ENCODE measurements at places on chromosomes 13 and 19.

DNA sequence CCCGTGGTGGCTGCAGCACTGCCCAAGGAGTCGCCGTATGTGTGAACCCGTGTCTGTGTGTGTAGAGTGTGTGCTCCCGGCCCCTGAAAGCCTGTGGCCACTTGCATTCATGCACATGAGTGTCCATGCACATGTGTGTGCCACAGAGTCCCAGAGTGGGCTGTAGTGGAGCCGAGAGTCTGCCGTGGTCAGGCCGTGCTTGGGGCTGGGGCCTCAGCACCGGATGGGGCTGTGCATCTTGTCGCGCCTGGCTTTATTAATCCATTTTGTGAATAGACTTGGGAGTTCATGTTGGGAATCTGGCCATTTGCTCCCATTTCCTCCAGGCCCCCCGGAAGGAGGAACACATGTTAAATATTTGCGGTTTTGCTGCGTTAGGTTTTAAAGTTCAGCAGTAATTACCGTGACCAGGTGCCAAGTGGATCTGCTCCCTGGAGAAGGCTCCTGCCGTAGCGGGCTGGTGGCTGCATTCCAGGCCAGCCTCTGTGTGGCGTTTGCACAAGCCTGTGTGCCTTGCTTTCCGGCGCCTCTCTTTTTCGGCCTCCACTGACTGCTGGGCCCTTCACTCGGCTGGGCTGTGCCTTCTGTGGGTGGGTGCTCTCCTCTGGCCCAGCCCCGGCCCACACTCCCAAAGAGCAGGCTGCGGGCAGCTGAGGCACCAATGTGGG lies 69.2 kb upstream of the KCTD15 start:
- no peak for DNase-seq

DNA sequence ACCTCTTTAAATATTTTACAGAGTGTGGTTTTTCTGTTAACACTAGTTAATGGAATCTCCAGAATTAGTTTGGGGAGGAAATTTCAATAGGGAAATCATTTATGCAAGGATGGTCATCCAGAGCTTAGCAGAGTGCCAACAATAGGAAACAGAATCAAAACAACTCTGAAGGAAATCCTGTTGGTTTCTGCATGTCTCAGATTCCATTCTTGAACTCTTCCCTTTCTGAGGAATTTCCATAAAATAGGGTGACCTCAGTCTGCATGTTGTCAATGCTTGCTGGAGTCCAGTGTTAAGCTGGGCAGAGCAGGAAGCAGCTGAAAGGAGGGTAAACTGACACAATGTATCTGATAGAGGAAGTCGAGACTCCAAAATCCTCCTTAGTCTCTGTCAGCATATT lies 16.9 kb downstream of the CBY2 start:
- no peak for DNase-seq

GRCh38 chr19:50833802-50834167 lies 411 bp upstream of the KLK15 start:
- DNase-seq: no peak

DNA sequence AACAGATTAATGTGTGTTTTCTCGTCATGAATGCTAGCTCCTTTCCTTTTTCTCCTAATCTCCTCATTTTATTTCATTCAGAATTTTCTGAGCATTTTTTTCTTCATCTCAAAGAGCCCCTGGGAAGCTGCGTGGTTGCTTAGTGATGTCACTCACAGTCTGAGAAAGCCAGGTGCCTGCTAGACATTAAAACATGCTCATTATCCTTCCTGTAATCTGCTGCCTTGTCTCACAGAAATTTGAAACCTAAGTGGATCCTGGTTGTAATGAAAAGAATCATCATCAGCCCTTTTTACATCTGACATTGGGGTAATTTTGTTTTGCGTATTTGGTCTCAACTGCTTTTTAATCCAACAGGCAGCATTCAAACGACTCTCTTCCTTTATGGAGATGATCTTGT lies 108.2 kb upstream of the RNF113B start:
- no peak for DNase-seq

GRCh38 chr19:17835182-17836006 lies 12.4 kb downstream of the JAK3 start:
- no peak for DNase-seq

DNA sequence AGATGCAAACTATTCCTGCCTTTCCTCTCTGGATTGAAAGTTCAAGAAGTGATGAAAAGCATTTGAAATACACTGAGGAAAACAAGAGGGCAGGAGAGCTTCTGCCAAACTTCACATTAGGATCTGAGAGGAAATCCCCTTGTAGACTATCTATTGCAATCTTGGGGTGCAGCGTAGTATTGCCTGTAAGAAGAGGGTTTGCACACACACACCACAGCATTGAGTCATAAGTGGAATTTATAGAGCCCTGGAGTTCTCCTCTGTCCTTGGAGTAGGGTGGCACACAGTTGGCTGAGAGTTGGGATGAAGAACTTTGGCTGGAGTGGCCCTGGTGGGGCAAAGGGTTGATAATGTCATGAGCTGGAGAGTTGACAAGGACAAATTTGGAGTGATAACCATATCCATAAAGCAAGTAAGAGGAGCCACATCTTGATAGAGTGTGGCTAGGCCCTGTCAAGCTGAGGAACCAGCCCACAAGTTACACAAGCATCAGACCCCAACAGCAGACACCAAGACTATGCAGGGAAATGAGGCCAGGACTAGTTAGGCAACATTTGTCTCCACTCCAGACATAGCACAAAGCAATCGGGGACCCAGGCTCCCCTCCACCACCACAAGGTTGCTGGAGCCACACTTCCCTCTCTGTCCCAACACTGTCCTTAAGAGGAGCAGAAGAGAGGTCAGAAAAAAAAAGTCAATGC lies 520.9 kb downstream of the KLF5 start:
- DNase-seq: no peak

- no peak for DNase-seq
Measured at GRCh38 chr13:106762708-106763107, 194.8 kb upstream of the ARGLU1 start.

- peak; percentile 91 for DNase-seq
Measured at GRCh38 chr13:74287724-74288169, 153.5 kb upstream of the KLF12 start.

- no peak for DNase-seq
Measured at GRCh38 chr13:85725433-85725832, 73.8 kb downstream of the SLITRK6 start.

GRCh38 chr13:50999641-51000040 lies 90.0 kb downstream of the RNASEH2B start:
- DNase-seq: no peak

- DNase-seq: no peak
Measured at GRCh38 chr19:31553846-31554215, 204.6 kb upstream of the TSHZ3 start.
